Fibroblast of skin of right biceps (primary cell): ENCODE measurements at places on chromosomes 7 and 10.

GRCh38 chr7:149714081-149714909 is 59.1 kb downstream of the ZNF467 start:
- DNase-seq, result peak; percentile 92

DNA sequence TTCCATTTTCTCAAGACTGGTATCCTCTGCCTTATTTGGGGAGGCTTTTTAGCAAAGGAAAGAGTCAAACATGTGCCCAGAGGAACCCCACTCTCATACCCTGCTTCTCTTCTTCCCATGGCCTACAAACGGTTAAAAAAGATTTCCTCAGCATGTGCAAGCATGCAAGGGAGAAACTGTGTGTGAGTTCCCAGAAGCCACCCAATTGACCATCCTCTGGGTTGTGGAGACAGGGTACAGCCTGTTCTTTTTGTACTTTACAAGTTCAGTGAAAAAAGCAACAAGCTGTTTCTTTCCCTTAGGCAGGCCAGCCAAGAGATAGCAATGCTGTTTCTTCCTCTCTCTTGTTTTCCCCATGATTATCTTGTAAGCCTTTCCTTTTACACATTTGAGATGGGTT is 68.8 kb upstream of the MTPN start:
- no peak for DNase-seq

GRCh38 chr7:93160410-93160809 is 12.2 kb upstream of the SAMD9L start:
- peak; percentile 40 for DNase-seq

DNA sequence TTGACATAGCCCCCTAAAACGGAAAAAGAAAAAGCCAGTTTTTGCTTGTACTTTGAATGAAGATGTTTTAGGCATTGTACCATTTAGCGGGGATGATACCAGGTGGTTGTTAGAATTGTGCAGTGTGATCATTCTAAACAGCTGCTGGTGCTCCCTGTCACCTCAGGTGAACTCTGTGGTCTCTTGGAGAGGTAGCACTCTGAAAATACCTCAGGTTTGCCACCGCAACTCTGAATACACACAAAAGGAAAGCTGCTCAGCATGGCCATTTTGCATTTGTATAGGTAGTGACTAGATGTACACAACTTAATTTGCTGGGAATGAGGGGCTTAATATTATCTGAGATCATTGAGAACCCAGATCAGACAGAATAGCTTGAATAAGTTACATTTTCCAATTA is 52.6 kb downstream of the PLEKHA8 start:
- no peak for DNase-seq

DNA sequence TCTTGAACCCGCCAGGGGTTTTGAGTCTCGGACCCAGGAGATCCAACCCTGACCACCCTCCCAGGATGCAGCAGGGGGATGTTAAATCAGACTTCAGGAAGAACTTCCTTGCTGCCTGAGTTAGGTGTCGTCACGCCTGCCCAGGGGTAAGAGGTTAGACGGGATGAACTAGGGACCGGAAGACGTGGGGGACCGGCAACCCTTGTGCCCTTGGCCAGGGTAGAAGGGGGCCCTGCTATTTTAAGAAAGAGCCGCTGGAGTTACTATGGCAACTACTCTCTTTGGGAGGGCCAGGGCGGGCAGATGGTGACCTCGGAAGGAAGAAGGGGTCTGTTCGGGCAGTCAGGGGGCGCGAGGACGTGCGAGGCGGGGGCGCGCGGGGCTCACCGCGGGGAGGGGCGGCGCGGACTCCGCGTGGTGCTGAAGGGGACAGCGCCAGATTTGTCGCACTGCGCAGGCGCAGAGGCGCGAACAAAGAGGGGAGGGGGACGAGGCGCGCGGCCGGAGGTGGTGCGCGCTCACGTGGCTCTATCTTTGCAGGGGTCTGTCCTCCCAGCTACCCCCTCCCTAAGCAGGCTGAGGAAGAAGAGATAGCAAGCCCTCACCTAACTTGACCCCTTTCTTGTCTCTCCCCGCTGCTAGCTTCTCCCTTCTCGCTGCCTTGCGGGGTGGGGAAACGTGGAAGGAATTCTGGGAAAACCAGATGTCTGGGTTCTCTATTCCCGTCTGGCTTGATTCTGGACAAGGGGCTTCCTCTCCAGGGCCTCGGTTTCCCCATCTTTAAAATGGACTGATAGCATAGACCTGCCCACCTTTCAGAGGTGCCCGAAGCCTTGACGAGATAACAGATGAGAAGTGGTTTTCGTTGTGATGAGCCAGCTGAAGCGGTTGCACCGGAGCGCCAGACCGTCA is 940 bp upstream of the PSD start:
- DNase-seq, result peak; percentile 30

DNA sequence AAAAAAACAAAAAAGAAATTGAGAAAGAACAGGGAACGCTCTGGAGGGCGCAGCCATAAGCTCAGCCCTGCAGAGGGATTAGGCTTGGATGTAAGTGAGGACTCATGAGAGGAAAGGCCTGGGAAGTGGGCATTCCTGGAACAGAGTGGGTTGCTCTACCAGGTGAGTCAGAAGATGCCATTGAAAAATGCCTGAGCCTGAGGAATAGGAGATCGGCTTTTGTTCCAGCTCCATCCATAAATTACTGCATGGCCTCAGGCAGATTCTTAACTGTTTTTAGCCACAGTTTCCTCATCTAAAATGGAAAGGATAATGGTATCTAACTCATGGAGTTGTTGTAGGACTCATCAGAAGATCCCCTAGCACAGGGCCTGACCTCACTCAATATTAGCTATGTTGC is 1.1 kb upstream of the RGR start:
- no peak for DNase-seq

DNA sequence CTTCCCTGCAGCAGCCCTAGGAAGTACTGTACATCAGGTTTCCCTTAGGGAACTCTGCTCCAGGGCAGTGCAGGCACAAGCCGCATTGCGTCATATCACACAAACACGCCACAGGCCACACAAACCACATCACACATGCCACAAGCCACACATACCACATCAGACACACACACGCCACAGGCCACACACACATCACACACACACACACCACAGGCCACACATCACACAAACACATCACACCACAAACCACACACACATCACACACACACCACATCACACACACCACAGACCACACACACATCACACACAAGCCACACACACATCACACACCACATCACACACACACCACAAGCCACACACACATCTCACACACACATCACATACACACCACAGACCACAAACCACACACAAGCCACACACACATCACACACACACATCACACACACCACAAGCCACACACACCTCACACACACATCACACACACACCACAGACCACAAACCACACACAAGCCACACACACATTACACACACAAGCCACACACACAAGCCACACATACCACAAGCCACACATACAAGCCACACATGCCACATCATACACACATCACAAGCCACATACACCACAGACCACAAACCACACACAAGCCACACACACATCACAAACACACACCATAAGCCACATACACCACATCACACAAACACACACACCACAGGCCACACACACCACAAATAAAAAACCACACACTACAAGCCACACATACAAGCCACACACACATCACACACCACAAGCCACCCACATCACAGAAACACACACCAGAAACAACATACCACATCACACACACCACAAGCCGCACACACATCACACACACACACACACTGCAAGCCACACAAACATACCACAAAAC is 53.4 kb downstream of the TMEM209 start:
- peak; percentile 65 for DNase-seq

DNA sequence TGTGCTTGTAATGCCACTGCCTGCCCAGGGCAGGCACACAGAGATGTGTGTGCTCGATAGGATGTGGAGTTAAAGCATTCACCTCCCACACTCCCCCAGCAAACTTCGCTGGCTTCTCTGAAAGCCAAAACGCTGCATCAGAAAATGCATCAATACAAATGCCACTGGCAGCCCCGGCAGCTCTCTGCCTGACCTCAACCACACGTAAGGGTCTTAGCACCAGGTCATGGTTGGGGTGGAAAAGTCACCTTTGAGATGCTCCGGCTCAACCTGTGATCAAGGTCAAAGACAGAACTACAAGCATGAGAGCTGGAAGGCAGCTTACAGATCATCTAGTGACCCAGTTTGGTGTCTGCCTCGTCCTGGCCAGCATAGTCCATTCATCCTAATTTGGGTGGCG is 114.4 kb upstream of the NANOS1 start:
- DNase-seq, result no peak

DNA sequence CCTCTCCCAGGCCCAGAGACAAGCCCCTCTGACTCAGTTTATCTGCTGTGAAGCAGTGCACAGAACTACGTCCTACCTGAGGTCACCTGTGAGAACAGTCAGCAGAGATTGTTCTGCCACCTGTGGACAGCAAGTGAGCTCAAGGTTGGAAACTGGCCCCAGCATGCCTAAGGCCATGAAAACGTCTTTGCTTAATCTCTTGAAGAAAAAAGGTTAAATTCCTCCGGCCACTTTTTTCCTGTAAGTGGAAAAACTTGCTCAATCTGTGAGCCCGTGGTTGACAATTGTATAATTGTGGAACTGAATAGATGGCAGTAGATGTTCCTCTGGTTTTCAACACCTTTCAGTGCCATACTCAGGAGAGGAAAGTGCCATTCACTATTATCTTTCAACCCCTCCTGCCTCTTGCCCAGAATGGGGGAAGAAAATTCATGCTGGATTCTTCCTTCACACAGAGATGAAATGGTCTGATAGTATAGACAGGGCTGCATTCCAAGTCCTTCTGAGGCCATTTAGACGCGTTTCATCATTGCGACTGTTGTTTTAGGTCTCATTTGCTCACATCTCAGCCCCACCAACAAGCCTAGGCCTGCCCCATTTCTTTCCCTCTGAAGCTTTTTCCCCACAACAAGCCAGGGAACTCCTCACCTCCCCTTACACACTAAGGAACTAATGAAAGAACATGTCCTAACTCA is 292.9 kb downstream of the FZD1 start:
- DNase-seq, result peak; percentile 31

DNA sequence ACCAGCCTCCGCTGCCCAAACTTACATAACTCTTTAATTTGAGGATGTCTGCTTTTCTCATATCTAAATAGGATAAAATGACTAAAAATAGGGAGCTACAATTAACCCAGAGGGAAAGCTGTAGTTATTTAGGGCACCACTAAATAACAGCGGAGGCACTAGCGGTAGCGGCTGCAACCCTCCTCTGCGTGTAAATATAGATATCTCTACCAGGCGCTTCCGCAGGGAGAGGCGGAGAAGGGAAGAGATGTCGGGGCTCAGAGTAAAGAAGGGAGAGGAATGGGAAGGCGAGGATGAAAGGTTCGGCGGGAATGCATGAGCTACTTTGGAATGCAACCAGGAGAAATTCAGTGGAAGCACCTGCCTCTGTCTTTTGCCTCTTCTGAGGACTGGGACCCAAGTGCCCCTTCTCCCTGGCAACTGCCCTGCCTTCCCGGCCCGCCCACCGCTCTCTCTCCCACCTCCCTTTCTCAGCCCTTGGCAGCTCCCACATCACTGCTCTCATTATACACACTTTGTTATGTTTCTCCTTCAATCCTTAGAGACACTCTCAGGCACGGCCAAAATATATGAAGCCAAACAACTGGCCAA is 698.3 kb downstream of the PARD3 start:
- DNase-seq, result no peak

DNA sequence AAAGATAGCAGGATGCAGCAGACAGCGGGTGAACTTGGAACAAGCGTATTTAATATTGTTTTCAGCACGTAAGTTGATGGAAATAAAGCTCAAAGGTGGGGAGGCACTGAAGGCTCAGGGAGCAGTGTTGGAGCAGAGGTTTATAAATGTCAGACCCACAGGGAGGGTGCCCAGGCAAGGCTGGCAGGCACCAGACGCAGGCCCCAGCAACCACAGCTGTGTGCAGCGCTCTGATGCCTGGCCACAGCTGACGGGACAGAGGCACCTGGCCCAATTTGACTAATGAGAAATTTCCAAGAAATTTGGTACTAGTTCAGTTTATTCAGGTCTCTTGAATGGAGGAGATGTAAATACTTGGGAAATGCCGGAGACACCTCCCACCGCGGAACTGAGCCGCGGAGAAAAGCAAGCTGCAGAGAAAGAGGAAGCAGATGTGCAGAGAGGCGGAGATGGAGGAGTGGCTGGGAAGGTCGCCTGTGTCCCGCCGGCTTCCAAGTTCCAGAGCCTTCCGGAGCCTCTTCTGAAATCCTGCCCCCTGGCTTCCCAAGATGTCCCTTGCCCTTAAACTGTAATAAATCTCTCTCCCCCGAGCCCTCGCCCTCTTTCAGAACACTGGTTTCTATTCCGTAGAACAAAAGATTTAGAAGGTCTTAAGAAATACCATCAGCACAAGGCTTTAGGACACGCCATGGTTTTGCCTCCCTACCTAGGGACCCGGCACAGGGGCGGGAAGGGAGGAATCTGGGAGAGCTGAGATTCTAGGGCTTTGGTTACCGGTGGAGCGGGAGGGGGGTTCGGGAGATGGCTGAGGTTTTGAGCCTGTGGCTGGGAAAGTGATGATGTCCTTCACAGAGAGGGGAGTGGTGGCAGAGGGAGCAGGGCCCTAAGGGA is 38.4 kb upstream of the PLXNA4 start:
- DNase-seq, result peak; percentile 37

- DNase-seq, result peak; percentile 84
Observed at GRCh38 chr7:132773527-132773956, 197.3 kb upstream of the PLXNA4 start.

DNA sequence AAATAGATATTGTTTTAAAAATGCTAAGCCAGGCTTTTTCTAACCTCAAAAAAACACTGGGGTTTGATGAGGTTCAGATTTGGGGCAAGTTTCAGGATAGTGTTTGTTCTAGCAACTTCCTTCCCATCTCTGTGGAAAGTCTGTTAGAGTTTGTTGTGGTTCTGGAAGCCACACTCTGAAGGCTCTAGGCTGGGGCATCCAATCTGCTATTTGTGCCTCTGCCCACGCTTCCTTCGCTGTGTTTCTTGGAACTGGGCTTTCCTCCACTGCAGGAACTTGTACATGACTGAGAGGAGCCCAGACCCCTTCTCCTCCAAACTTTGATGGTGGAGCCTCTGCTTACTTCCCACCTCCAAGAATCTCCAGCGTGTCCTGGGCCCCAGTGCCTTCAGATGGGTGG is 108.5 kb upstream of the SLC25A13 start:
- no peak for DNase-seq

- DNase-seq, result no peak
Observed at GRCh38 chr7:3067606-3068380, 24.1 kb upstream of the CARD11 start.

- DNase-seq, result no peak
Observed at GRCh38 chr7:150800581-150801241, at the start of gene TMEM176A. Gene TMEM176A, plus strand, starts transcription at chr7:150800769. Its CDS starts 782 bp downstream, at chr7:150801551.

GRCh38 chr7:95046494-95047240 is 139.3 kb downstream of the PPP1R9A start:
- DNase-seq, result no peak

- DNase-seq, result no peak
Observed at GRCh38 chr7:54076616-54077015, 465.6 kb upstream of the VSTM2A start.

- peak; percentile 86 for DNase-seq
Observed at GRCh38 chr7:127588019-127588696, at the start of gene ARF5. Gene ARF5, plus strand, starts transcription at chr7:127588411. Its CDS starts 88 bp downstream, at chr7:127588499.

- DNase-seq, result no peak
Observed at GRCh38 chr7:45984386-45985295, 63.6 kb upstream of the IGFBP3 start.

GRCh38 chr7:98810153-98810802 is 59.5 kb downstream of the TMEM130 start:
- peak; percentile 45 for DNase-seq

GRCh38 chr10:100736144-100736808 is 9.1 kb upstream of the PAX2 start:
- no peak for DNase-seq
